Activated T-helper 17 cell treated with anti-CD3 and anti-CD28 coated beads, Interleukin-2, amount 50 U/mL, for 72 hours (primary cell): ENCODE measurements at places on chromosomes 5 and 9. TPM values are rescaled to one million over a fixed set of nuclear protein-coding genes. Genes with fewer than 3 reads are reported as not detected.

The RAPGEF1 gene
- total RNA-seq = 167 TPM

The C5orf22 gene
- 21.7 TPM for total RNA-seq

The DMRTA1 gene
- 0.05 TPM for total RNA-seq

The RASA1 gene
- 25.1 TPM for total RNA-seq

The KDM4C gene
- total RNA-seq = 70.9 TPM

The SLC36A3 gene
- not detected for total RNA-seq

The GIN1 gene
- total RNA-seq = 8.5 TPM

The ZER1 gene
- total RNA-seq = 28.5 TPM

The FAT2 gene
- not detected for total RNA-seq

GRCh38 chr5:136006761-136007251, 22.0 kb upstream of the TGFBI start:
- no peak for ATAC-seq

- ATAC-seq = no peak
Observed at GRCh38 chr5:173391031-173391430, 62.8 kb upstream of the STC2 start.

GRCh38 chr9:68710111-68710471, 5.1 kb downstream of the PIP5K1B start:
- ATAC-seq = no peak

- ATAC-seq = no peak
Observed at GRCh38 chr9:80030801-80031200, 459.0 kb downstream of the TLE4 start.

- ATAC-seq = no peak
Observed at GRCh38 chr9:132531195-132531594, 51.2 kb upstream of the BARHL1 start.

DNA sequence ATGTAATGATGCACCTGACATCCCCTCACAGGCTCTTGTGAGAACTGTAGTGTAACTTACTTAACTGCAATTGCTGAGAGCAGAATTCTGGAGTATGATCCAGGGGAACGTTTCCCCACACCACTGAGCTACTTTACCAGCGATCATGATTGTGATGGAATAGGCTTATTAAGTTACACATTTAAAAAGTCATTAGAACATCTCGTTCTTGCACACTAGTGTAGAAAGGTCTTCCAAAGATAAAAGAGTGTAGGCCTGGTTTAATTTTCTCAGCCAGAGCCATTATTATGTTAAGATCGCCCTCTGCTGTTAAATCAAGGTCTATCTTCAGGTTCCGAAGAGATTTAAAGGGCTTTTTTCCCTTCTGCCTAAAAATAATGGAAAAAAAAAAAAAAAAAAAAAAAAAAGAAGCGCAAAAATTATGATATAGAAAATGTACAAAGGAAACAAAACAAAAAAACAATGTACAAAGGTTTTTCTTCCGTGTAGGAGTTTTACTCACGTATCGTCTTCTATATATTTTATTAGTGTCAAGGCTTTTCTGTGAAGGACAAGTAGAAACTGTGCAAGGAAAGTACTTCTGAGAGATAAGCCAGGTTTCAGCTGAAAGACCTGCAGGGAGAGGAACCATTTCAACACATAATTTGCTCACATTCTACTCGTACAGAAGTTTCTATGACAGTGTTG, 18.6 kb upstream of the MOB3B start:
- ATAC-seq = no peak

- ATAC-seq = no peak
Observed at GRCh38 chr9:19754921-19755320, 33.9 kb downstream of the SLC24A2 start.

- no peak for ATAC-seq
Observed at GRCh38 chr9:126591083-126591482, 22.6 kb upstream of the LMX1B start.

- peak; percentile 78 for ATAC-seq
Observed at GRCh38 chr9:109411069-109411761, 86.9 kb downstream of the PTPN3 start.

GRCh38 chr9:136316896-136317676, 10.3 kb upstream of the GPSM1 start:
- ATAC-seq = no peak

GRCh38 chr5:157479166-157479565, 19.2 kb downstream of the NIPAL4 start:
- no peak for ATAC-seq

GRCh38 chr9:1087120-1087881, 37.1 kb downstream of the DMRT2 start:
- no peak for ATAC-seq

GRCh38 chr9:37760416-37761161, 7.0 kb downstream of the TRMT10B start:
- no peak for ATAC-seq

DNA sequence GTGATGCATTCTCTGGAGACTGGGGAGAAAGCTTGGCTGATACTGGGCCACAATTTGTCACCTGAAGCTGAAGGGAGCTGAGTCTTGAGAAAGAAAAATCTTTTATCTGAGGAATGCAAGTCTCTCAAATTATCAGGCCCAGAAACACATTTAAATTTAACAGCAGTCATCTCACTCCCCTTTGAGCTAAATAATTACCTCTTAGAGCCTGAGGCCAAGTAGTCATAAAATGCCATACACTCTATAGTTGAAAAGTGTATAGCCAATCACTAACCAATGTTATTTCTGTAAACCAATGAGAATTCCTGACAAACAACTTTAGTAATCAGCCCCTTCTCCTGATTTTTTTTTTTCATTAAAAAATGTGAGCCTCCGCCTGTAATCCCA, 32.7 kb upstream of the DAPK1 start:
- ATAC-seq = peak; percentile 7

DNA sequence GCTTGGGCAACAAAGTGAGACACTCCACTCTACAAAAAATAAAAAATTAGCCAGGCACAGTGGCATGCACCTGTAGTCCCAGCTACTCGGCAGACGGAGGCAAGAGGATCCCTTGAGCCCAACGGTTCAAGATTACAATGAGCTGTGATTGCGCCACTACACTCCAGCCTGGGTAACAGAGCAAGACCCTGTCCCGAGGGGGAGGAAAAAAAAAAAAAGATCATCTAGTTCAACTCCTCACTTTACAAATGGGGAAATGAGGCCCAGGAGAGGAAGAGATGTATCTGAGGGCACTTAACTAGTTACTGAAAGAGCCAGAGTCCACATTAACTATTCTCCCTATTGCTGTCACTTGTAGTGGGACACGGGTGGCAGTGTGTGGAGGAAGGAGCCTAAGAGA, 13.8 kb downstream of the PDCL start:
- ATAC-seq = no peak
